ENCODE measurements at places on chromosomes 2 and 18. TPM values are rescaled to one million over a fixed set of nuclear protein-coding genes. Genes with fewer than 3 reads are reported as not detected.
A peak's percentile ranks its signal among the peaks of the same experiment; 100 is the strongest.

Gene SLC5A7
- not detected for total RNA-seq

Gene ANTXR1
- not detected for total RNA-seq

Gene SIX3
- 0.25 TPM for total RNA-seq

Gene MPP4
- not detected for total RNA-seq

Gene PRKAG3
- not detected for total RNA-seq

Gene CD207
- total RNA-seq = not detected

Gene SANBR
- 9.4 TPM for total RNA-seq

Gene VIT
- not detected for total RNA-seq

Gene DNAJC27
- 6.1 TPM for total RNA-seq

Gene MAP2
- total RNA-seq = not detected

Gene SKOR2
- total RNA-seq = not detected

Gene GAL3ST2
- total RNA-seq = 1.3 TPM

DNA sequence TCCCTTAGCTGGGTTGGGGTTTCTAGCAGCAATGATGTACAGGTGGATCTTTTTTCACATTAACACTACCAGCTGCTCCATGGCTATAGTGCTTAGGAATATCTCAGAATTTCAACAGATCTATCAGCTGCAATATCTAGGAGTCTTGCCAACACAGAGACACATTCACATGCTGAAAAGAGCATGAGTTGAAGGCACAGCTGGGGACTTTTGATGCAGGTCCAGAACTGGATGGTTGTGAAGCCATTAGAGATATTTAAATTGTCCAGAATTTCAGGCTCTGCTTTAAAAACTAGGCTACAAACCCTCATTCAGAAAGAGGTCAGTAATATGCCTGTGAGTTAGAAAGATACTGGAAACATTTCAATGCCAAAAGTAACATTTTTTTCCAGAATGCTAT lies 122.2 kb upstream of the CCDC195 start:
- H3K4me3 ChIP-seq = no peak overlapping the region
- no peaks in the 10 kb centered on the region for H3K27me3 ChIP-seq
- H3K27ac ChIP-seq = no peak overlapping the region
- no peak for DNase-seq

DNA sequence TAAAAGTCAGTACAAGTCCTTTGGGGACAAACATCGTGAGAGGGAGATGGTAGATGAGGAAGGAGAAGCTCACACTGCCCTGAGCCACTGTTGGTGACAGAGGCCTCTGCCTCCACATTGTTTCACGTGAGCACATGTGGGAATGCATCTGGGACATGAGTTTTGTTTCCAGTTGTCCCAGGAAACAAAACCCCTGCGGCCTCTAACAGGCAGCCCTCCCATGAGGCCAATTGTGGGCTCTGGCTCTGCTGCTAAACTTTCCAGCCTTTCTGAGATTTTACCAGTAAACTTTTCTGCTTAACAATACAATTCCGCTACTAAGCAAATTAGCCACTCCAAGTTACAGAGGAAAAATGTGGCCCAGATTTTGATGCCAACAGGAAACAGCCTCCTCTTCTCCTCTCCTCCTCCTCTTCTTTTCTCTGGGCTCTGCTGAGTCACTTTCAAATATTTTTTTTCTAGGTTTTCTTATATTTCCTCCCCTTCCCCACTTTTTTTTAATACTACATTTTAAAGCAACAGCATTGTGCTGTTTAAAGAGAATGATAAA lies 23.4 kb upstream of the LRRC30 start:
- H3K36me3 ChIP-seq = no peaks in the 10 kb centered on the region
- H3K27ac ChIP-seq = no peak overlapping the region
- no peak overlapping the region for H3K4me3 ChIP-seq
- no peak for DNase-seq

DNA sequence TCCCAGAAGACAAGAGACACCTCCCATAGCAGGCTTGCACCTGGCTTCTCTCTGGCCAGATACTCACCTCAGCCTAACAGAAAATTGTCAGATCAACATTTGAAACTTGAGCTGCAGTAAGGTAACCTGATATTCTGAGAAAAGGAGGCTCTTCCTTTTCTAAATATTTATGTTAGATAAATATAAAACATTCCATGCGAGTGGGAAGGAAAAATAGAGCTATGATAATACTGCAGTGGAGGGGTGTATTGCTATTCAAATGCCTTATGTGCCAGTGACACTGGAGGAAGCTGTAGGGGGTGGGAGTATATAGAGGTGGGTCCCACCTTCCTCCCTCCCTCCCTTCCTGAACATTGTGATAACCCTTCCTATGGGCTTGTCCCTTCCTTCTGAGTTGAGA lies 515.5 kb upstream of the CHAC2 start:
- no peak for DNase-seq
- no peaks in the 10 kb centered on the region for H3K27me3 ChIP-seq
- no peak overlapping the region for H3K27ac ChIP-seq
- no peaks in the 10 kb centered on the region for H3K4me1 ChIP-seq
- no peaks in the 10 kb centered on the region for H3K36me3 ChIP-seq
- no peak overlapping the region for H3K4me3 ChIP-seq

GRCh38 chr2:105780606-105781005 lies 35.9 kb downstream of the NCK2 start:
- H3K4me1 ChIP-seq = peaks cover 85% of the 10 kb centered on the region
- no peak for DNase-seq
- H3K27ac ChIP-seq = peak overlapping the region; percentile 24
- H3K27me3 ChIP-seq = no peaks in the 10 kb centered on the region
- peak overlapping the region; percentile 17 for H3K4me3 ChIP-seq
- H3K36me3 ChIP-seq = peaks cover 41% of the 10 kb centered on the region

DNA sequence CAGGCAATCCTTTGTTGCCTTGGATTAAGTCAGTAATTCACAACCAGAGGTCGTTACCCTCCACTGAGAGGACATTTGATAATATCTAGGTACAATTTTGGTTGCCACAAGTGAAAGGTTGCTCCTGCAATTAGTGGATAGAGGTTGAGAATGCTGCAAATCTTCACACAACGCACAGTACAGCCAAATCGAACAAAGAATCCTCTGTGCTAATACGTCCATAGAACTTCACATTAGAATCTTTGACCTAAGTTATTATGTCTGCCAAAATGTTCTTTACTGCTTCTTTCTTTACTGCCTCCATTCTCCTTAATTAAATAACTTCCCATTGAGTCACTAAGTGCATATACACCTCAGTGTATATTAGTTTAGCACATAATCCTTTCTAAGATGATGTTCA lies 879.5 kb downstream of the TRIB2 start:
- no peaks in the 10 kb centered on the region for H3K4me1 ChIP-seq
- DNase-seq = no peak
- H3K4me3 ChIP-seq = no peak overlapping the region
- no peaks in the 10 kb centered on the region for H3K36me3 ChIP-seq
- H3K27ac ChIP-seq = no peak overlapping the region
- H3K27me3 ChIP-seq = no peaks in the 10 kb centered on the region

- no peak overlapping the region for H3K4me3 ChIP-seq
- peaks cover 4% of the 10 kb centered on the region for H3K27me3 ChIP-seq
- H3K4me1 ChIP-seq = no peaks in the 10 kb centered on the region
- H3K27ac ChIP-seq = no peak overlapping the region
These were observed 114.1 kb upstream of the TEX51 start for GRCh38 chr2:126784621-126785020.

DNA sequence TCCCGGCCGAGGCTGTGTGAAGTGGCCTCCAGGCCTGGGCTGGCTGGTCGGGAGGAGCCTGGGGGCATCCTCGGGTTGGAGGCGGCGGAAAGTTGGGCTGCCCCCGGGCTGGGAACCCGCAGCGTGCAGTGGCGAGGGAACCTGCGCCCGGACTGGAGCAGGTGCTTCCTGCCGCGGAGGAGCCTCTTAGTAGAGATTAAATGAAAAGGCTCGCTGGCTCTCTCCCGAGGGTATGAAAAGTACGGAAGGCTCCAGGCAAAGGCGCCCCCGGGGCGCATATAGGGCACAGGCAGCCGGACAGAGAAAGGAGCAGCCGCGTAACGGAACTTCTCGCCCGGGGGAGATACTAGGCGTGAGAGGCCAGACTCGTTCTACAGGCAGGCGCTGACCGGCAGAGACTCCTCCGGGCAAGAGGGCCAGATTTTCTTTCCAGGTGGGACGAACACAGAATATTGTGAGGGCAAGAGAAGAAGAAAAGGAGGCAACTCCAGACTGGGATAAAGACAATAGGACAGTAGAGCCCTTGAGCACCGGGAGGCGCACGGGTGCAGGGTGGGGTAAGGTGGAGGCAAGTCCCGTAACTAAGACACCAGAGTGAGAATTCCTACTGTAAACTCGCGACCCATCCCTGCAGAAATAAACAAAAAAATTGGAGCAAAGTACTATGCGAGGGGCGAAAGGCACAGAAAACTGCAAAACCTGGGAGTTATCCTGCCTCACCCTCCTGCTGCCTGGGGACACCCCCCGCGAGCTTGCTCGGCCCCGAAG lies 816 bp downstream of the CDH2 start:
- H3K4me1 ChIP-seq = peaks cover 4% of the 10 kb centered on the region
- no peak overlapping the region for H3K27ac ChIP-seq
- peaks cover 5% of the 10 kb centered on the region for H3K36me3 ChIP-seq
- H3K27me3 ChIP-seq = peaks cover 40% of the 10 kb centered on the region
- peak overlapping the region; percentile 69 for H3K4me3 ChIP-seq

DNA sequence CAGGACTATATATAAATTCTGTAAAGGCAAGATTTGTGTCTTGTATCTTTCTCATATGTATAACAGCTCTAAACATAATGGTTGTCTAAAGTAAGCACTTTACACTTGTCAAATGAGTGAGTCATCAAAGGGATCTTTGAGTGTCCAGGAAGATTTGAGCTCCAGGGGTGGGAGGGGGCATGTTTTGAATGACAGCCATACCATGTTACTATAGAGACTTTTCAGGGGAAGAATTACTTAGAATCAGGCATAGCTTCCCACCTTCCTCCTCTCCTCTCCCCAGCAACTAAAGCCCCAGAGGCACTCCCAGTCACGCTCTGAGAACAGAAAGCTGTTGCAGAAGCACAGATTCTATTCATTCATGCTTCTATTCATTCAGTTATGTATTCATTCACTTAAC lies 65.8 kb upstream of the ALK start:
- H3K27ac ChIP-seq = no peak overlapping the region
- DNase-seq = no peak
- H3K4me3 ChIP-seq = no peak overlapping the region
- H3K27me3 ChIP-seq = no peaks in the 10 kb centered on the region

- no peak for DNase-seq
- peaks cover 15% of the 10 kb centered on the region for H3K36me3 ChIP-seq
- H3K4me3 ChIP-seq = peak overlapping the region; percentile 88
- no peaks in the 10 kb centered on the region for H3K27me3 ChIP-seq
These were observed 633 bp downstream of the KIAA1328 start for GRCh38 chr18:36829362-36830157.

GRCh38 chr2:66522611-66523376 lies 87.9 kb downstream of the MEIS1 start:
- no peak overlapping the region for H3K27ac ChIP-seq
- no peak for DNase-seq
- H3K4me3 ChIP-seq = no peak overlapping the region

DNA sequence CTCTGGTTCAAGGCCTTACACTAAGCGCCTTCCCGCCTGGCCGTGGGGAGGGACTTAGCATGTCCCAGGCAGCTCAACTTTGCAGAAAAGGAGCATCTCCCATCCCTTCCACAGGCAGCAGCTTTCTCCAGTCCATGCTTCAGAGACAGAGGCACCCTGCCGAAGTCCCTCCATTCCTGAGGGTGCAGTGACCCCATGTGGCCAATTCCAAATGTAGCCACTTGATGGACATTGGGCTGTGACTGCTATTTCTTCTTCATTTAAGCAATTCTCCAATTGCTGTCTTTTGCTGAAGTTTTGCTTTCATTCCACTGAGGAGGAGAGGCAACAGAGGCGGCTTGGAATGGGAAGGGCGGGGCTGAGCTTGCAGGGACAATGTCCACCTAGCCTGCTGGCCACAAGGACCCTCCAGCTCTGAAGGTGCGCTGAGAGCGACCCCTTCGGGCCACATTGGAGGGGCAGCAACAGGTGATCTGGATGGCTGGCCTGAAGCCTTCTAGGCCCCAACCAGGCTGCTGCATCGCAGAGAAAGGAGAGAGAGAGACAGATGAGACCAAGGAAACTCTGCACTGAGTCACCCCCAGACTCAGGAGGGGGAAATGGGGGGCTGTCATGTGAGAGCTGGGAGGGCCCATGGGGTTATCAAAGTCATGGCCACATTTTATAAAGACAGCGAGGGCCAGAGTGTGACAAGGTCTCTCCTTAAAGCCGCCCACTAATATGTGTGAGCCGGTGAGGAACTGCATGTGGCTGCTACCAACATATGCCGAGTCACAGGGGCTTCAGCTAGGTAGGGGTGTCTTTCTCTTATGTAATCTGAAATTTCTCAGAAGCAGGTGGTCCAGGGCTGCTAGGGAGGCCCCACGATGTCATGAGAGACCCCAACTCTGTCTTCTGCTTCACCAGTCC lies 61.3 kb downstream of the LONRF2 start:
- H3K27ac ChIP-seq = no peak overlapping the region
- DNase-seq = no peak
- H3K27me3 ChIP-seq = no peaks in the 10 kb centered on the region
- no peaks in the 10 kb centered on the region for H3K36me3 ChIP-seq
- peaks cover 1% of the 10 kb centered on the region for H3K4me1 ChIP-seq

DNA sequence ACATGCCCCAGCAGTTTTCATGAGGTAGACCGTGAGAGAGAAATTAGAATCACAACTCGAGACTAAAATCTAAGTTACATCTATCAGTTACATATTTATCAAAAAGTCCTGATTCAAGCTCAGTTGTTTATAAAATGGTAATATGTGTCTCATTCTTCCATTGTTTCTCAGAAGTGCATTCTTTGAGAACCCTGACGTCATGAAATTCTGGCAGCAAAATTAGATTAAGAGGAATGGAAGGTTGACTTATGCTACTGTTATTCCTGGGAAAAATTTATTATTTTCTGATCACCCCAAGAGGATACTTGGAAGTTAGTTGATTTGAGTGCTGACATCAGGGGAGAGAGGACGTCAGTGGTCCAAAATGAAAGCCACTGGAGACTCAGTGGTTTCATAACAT lies 1864.8 kb upstream of the LRRTM1 start:
- H3K4me3 ChIP-seq = no peak overlapping the region
- no peaks in the 10 kb centered on the region for H3K4me1 ChIP-seq
- H3K36me3 ChIP-seq = no peaks in the 10 kb centered on the region
- DNase-seq = no peak
- no peak overlapping the region for H3K27ac ChIP-seq

DNA sequence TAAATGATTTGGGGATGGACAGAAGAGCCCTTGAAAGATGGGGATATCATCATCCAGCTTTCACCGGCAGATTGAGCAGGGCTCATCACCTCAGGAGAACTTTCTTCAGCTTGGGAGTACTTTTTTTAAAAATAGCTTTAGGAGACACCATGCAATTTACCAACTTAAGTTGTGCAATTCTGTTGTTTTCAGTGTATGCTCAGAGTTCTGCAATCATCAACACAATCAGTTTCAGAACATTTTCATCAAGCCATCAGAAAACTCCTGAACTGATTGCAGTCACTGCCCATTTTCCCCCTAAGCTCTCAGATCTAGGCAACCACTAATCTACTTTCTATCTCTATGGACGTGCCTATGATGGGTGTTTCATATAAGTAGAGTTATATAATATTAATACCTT lies 117.7 kb downstream of the CRIM1 start:
- H3K4me3 ChIP-seq = no peak overlapping the region
- H3K27ac ChIP-seq = no peak overlapping the region
- H3K4me1 ChIP-seq = no peaks in the 10 kb centered on the region

All from activated T-helper 2 cell treated with anti-CD3 and anti-CD28 coated beads, Interferon-gamma antibody, Interleukin-2, Interleukin-4, amounts not matched to agents 10 μg/mL and 5 μg/mL and 100 μg/mL, durations not matched to agents 14 hours and 24 hours and 36 hours (primary cell).